ENCODE measurements at places on chromosomes 1 and 21.

DNA sequence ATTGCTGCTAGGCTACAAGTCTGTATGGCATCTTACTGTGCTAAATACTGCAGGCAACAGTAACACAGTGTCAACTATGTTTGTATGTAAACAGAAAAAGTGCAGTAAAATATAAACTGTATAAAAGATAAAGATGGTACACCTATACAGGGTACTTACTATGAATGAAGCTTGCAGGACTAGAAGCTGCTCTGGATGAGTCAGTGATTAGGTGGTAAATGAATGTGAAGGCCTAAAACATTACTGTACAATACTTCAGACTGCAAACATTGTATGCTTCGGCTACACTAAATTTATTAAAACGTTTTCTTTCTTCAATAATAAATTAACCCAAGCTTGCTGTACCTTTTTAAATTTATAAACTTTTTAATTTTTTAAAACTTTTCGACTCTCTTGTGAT is 97.1 kb downstream of the HLX start:
- DNase-seq: no peak

- peak; percentile 9 for DNase-seq
These were observed 20.1 kb downstream of the FAAP20 start for GRCh38 chr1:2174348-2175054.

DNA sequence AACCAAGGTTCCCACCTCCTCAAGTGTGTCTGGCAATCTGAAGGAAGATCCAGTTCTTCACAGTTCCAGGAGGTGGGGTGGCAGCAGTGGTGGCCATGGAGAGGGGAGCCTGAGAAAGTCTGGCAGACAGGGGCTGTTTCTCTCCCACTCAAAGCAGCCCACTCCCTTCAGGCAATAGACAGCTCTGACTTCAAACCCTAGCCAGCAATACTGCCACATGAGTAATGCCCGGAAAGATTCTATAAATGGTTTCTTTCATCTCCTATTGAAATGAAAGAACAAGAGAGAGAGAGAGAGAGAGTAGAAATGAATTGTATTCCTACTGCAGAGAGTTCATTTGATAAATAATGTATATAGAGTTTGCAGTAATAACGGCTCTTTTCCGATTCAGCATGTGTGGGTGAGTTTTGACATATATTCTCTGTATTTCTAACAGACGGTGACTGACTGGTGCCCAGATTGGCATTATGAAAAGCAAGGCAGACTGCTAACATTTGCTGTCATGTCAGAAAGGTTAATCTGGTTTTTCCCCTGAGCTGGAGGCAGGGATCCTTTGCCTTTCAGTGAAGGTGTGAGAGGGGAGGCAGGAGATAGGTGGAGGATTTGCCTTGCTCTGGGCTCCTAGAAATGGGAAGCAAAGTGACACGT is 267.1 kb upstream of the KIAA0040 start:
- DNase-seq: no peak

GRCh38 chr1:183473217-183473536 is 878 bp downstream of the SMG7 start:
- no peak for DNase-seq

DNA sequence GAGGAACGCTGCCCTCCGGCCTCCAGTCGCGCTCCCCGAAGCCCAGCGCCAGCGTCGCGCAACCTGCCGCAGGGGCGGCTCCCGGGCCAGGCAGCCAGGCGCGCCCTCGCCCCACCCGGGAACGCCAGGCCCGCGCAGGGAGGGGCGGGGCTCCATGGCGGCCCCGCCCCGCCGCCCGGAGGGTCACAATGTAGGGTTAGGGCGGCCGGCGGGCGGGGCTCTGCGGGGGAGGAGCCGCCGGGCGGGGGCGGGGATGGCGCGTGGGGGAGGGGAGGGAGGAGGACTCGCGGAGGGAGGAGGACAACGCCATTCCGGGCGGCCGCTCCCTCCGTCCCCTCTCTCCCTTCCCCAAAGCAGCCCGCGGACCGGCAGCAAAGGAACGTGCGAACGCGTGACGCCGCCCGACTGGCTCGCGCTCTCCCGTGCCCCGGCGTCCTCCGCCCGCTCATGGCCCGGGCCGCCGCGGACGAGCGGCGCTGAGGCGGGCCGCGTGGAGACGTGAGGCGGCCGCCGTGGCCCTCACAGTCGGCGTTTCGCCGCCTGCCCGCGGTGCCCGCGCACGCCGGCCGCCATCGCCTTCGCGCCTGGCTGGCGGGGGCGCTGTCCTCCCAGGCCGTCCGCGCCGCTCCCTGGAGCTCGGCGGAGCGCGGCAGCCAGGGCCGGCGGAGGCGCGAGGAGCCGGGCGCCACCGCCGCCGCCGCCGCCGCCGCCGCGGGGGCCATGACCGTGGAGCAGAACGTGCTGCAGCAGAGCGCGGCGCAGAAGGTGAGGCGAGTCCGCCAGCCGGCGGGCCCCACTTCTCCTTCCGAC is at the start of gene USP25:
USP25 (plus strand) TSS at position 309 of the 810 bp plus-strand sequence; CDS start at position 721, 412 bp downstream.
- DNase-seq: peak; percentile 72

GRCh38 chr1:216221260-216221700 is 202.0 kb downstream of the USH2A start:
- DNase-seq: peak; percentile 38

DNA sequence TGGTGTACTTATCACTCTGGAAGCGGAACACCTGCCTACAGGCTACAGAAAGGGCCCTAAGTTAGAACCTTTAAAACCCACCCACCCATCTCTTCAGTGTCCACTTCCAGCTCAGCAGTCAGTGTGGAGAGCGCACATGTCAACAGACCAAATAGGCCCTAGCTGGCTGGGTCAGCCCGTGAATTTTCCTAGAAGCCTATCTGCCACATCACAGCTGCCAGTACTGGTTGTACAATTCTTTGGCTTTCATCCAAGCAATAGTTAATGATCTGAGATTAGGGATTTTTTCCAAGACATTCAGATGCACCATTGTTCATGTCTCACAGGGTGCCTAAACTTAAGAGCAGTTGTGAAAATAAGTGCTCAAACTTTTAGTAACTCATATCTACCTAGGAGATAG is 197.1 kb downstream of the KCNK2 start:
- no peak for DNase-seq

- DNase-seq: no peak
These were observed 713.6 kb upstream of the ZP4 start for GRCh38 chr1:238604357-238604756.

DNA sequence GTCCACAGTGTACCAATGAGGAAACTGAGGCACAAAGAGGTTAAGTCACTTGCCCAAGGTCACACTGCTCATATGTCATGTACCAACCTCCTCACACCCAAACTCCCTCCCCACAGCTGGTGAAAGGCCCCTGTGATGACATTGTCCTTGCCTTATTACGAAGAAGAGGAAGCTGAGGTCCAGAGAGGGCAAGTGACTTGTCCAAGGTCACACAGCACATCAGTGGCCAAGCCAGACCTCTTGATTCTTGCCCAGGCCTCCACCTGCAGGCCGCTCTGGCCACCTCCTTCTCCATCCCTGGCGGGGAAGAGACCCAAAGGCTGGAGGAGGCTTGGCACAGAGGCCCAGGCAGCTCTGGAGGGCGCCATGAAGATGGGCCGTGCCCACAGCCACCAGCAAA is 492.4 kb downstream of the PTPRU start:
- DNase-seq: no peak

All from NCI-H226 (cell line).